ENCODE measurements at places on chromosomes 3 and 15.

DNA sequence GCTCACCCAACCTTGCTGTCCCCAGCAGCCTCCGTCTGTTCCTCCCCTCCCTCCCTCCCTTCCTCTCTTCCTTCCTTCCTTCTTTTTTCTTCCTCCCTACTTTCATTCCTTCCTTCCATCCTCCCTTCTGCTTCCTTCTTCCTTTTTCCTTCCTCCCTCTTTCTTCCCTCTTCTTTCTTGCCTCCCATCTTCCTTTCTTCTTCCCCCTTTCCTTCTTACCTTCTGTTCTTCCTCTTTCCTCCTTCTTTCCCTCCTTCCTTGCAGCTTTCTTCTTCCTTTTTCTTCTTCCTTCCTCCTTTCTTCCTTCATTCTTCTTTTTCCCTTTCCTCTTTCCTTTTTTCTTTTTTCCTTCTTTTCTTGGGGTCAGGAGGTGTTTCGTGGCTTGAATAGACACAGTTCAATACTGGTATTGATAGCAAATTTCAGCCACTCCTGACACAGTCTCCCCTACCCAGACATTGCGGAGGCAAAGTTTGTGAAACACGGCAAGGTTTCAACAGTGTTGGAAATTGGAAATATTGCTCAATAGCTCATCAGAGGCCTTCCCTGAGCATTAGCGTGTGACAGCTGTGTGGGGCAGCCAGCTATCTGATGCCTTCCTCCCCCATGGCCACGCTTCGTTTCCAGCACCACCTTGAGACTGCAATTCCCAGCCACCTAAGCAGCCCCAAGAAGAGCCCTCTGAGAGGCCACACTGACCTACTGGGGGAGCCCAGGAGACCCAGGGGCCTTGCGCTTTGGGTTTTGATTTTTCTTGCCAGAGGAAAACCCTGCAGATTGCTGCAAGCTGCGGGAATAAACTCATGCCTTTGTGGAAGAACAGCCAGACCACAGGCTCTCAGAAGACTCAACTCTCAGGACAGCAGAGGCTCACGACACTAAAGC, 82.2 kb downstream of the KLF15 start:
- DNase-seq, result no peak

- DNase-seq, result no peak
These were observed 23.7 kb downstream of the ARRDC4 start for GRCh38 chr15:97984157-97984556.

DNA sequence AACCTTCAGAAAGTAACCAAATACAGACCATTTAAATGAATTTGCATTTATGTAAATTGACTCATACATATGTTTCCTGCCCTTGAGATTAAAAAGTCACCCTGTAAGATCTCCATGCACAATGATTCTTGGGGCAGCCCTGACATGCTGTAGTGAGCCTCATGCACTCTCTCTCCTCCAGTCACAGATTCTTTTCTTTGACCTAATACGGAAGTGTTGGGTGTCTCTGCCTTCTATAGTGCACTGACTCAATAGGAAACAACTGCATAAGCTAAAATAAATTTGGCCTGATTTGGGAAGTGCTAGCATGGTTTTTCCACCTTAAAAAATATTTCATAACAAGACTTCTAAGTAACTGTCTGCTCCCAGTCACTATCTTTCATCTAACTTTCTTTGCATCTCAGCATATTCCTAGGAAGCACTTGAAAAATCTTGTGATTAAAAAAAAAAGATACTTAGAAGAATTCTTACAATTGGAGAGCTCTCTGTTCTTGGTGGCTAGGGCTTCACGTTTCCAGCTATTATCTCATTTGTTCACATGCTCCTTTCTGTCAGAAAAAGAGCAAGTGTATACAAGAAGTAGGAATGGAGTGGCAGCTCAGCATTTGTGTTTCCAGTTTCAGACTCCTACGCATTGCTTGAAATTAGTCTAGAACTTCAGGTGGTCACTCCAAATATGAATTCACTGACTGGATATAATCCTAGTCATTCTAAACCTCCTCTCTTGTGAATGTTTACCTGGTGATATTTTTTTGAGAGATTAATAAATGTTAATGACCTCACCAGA, 207.9 kb upstream of the COL8A1 start:
- no peak for DNase-seq

DNA sequence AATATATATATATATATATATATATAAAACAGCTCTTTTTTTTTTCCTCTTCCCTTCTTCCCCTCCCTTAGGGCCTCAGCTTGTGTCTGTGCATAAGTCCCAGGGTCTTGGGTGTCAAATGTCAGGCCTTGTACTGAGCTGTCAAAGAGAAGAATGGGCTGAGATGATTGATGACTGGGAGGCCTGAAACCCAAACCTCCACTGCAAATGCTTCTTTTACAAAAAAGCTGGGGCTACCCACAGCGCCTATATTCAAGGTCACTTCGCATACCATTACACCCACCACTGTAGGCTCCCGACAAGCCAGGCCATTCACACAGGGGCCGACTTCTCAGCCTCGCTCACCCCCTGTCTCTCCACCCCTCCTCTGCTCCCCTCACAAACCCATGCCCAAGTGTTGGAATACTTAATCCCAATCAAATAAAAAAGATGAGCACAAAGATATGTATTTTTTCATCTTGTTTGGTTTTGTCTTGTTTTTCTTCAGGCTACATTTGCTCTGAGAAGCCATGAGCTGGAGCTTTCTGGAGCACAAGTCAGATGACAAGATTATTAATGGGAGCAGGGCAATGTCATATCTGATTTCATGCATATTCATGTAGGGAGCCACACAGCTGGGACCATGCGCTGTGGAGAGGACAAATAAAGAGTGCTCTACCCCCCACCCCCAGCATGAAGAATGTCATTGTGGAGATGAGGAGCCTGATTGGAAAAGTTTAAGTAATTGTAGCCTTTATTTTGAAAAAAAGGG, 614.4 kb upstream of the NR2F2 start:
- DNase-seq, result no peak

- DNase-seq, result no peak
These were observed 216.4 kb downstream of the TLE3 start for GRCh38 chr15:69881302-69881670.

DNA sequence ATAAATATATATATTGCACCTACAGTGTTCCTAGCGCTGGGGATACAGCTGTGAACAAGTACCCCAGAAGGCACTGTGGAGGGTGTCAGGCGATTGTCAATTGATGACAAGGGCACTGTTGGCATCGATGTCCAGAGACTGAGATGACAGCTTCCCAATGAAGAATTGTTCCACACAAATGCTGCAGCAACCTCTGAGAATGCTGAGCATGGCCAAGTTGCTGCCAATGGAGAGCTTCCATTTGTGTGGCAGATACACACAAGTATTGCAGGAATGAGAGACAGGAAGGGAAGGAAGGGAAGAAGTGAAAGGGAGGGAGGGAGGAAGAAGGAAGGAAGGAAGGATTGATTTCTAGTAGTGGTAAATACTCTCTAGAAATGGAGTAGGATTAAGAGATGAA, 21.9 kb downstream of the LRTM1 start:
- no peak for DNase-seq

All from stimulated activated CD4-positive, alpha-beta T cell treated with anti-CD3 and anti-CD28 coated beads, Interleukin-15, amount 100 ng/mL, for 48 hours (primary cell).